Stomach (tissue), 19 donors: ENCODE measurements at places on chromosomes 5 and 9. TPM values are rescaled to one million over a fixed set of nuclear protein-coding genes. Genes with fewer than 3 reads are reported as not detected.

GABRA1 gene
- total RNA-seq = not detected

ZNF484 gene
- 10.7 TPM for total RNA-seq

PCDHGA4 gene
- total RNA-seq = 9.3 TPM

PRDM9 gene
- not detected for total RNA-seq

CETN3 gene
- total RNA-seq = 1.8 TPM

NELFB gene
- total RNA-seq = 79.4 TPM

PRRX2 gene
- 1.7 TPM for total RNA-seq

IL13 gene
- total RNA-seq = not detected

SNCAIP gene
- not detected for total RNA-seq

PIP5K1B gene
- total RNA-seq = 33.8 TPM

MYMK gene
- not detected for total RNA-seq

PRR16 gene
- total RNA-seq = 10.3 TPM

NEUROG1 gene
- not detected for total RNA-seq

PLAC8L1 gene
- not detected for total RNA-seq

DPYSL3 gene
- 67.0 TPM for total RNA-seq

SPINK4 gene
- total RNA-seq = not detected

NR4A3 gene
- 2.5 TPM for total RNA-seq

STOML2 gene
- total RNA-seq = 80.8 TPM

PRUNE2 gene
- total RNA-seq = 119 TPM

ANXA2R gene
- total RNA-seq = 2.2 TPM

HEXB gene
- 94.0 TPM for total RNA-seq

C9orf50 gene
- not detected for total RNA-seq

IL3 gene
- total RNA-seq = not detected

SPATA6L gene
- total RNA-seq = 8.8 TPM

RGS14 gene
- total RNA-seq = not detected

ECSCR gene
- not detected for total RNA-seq

DMRT3 gene
- total RNA-seq = not detected

SLCO6A1 gene
- total RNA-seq = not detected

ZBED3 gene
- 5.7 TPM for total RNA-seq

FUBP3 gene
- total RNA-seq = 5.8 TPM

PCDHGA2 gene
- 1.3 TPM for total RNA-seq

SLC45A2 gene
- total RNA-seq = not detected

FOXD4L4 gene
- total RNA-seq = not detected

POLR3G gene
- total RNA-seq = not detected

PCDHGC4 gene
- total RNA-seq = not detected

LCN2 gene
- total RNA-seq = 505 TPM

SV2C gene
- total RNA-seq = not detected

SOWAHA gene
- 8.5 TPM for total RNA-seq

FOXD4L3 gene
- total RNA-seq = not detected

ANKRD33B gene
- total RNA-seq = 0.45 TPM
